Mesothelial cell of epicardium (in vitro differentiated cells): ENCODE measurements at places on chromosomes 12 and 14.

DNA sequence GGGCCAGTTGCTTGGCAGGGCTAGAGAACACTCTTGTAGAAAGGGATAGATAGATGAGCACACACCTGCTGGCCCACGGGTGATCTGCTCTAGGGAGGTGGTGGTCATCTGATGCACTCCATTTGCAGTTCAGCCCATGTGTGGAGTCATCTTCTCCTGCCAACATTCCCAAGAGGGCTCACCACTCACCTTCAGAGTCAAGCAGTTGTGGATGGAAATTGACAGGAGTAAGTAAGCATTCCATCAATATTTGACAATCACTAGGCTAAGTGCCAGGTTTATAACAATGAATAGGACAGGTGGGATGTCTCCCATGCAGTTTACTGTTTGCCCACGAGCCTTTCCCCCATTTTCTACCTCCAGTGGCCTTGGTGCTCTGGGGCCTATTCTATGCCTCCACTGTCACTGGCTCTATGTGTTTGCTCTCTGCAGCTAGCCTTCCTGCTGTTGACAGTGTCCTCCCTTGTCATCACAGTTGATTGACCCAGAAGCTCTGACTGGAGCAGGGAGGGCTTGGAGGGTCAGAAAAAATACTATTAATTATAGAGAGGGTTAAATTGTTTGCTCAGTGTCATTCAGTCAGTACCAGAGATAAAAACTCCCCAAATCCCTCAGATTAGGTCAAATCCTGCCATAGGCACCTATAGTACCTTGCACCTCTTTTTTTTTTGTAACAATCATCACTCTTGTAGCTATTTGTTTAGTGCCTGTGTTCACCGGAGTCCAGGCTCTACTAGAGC is 134.6 kb upstream of the PZP start:
- H3K27ac ChIP-seq = no peak overlapping the region
- H3K4me1 ChIP-seq = peaks cover 12% of the 10 kb centered on the region
- no peak for DNase-seq
- H3K27me3 ChIP-seq = no peaks in the 10 kb centered on the region

GRCh38 chr12:95136598-95136997 is 63.2 kb upstream of the NR2C1 start:
- H3K27ac ChIP-seq = no peak overlapping the region
- H3K27me3 ChIP-seq = no peaks in the 10 kb centered on the region
- DNase-seq = no peak
- no peaks in the 10 kb centered on the region for H3K4me1 ChIP-seq

GRCh38 chr12:12166751-12167150 is 96.0 kb downstream of the BCL2L14 start:
- peaks cover 34% of the 10 kb centered on the region for H3K36me3 ChIP-seq
- H3K27me3 ChIP-seq = no peaks in the 10 kb centered on the region
- H3K27ac ChIP-seq = no peak overlapping the region
- peaks cover 8% of the 10 kb centered on the region for H3K4me1 ChIP-seq

DNA sequence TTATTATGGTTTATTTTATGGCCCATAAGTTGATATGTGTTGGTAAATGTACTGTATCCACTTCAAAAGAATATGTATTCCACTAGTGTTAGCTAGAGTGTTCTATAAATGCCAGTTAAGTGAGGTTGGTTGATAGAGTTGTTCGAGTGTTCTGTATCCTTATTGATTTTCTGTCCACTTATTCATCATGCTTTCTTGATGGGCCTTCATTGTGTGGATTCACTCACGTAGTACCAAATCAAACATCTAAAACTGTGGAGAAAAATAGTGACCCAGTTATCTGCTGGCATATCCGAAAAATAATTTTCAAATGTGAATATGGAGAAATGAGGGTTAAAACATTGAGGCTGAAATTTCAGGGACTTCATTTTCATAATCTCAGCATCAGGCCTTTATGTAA is 230.4 kb downstream of the TRHDE start:
- H3K4me3 ChIP-seq = no peak overlapping the region
- no peak overlapping the region for H3K27ac ChIP-seq
- H3K4me1 ChIP-seq = no peaks in the 10 kb centered on the region
- H3K36me3 ChIP-seq = no peaks in the 10 kb centered on the region

- H3K4me3 ChIP-seq = no peak overlapping the region
- no peak for DNase-seq
- no peaks in the 10 kb centered on the region for H3K36me3 ChIP-seq
- no peak overlapping the region for H3K27ac ChIP-seq
Measured at GRCh38 chr12:18472304-18472703, 211.0 kb downstream of the PIK3C2G start.

DNA sequence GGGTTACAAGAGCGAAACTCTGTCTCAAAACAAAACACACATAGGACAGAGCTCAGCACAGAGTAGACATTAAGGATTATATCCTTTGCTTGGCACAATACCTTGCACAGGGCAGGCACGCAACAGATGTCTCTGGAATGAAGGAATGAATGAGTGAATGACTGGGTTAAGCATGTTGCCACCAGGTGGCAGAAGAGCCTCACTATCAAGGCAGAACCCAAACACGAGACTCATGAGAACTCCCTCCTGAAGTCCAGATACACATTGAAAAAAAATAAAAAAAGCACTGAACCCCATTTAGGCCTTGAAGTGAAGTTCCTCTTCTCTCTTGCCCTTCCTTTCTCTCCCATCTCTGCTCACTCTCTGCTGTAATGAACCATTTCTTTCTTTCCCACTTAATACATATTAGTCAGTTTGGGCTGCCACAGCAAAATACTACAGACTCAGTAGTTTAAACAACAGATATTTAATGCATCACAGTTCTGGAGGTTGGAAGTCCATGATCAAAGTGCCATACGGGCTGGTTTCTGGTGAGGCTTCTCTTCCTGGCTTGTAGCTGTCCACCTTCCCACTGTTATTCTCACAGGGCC is 26.6 kb upstream of the LTA4H start:
- no peak overlapping the region for H3K4me3 ChIP-seq
- peak; percentile 65 for DNase-seq
- no peaks in the 10 kb centered on the region for H3K27me3 ChIP-seq
- peaks cover 3% of the 10 kb centered on the region for H3K4me1 ChIP-seq
- no peaks in the 10 kb centered on the region for H3K36me3 ChIP-seq
- no peak overlapping the region for H3K27ac ChIP-seq

DNA sequence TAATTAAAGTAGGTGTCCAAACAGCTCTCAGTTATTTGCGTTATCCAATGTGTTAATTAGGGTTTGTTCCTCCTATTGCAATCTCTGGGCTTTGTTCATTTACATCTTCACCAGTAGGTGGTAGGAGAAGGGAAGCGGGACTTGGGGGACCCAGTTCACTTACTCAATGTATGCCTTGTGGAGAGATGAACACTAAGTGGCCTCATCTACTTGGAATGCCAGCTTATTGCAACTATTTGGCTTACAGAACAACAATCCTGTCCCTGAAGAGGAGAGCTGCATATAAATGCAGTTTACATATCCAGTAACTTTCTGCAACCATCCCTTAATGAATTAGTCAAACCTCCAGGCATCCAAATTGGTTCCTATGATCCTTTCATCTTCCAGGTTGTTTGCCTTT is 417.1 kb upstream of the CCDC196 start:
- H3K4me3 ChIP-seq = no peak overlapping the region
- H3K27me3 ChIP-seq = peaks cover 5% of the 10 kb centered on the region
- H3K36me3 ChIP-seq = no peaks in the 10 kb centered on the region
- no peak overlapping the region for H3K27ac ChIP-seq
- no peak for DNase-seq
- peaks cover 19% of the 10 kb centered on the region for H3K4me1 ChIP-seq

GRCh38 chr12:91639327-91639726 is 456.7 kb upstream of the DCN start:
- no peak overlapping the region for H3K4me3 ChIP-seq
- DNase-seq = no peak
- H3K4me1 ChIP-seq = no peaks in the 10 kb centered on the region

DNA sequence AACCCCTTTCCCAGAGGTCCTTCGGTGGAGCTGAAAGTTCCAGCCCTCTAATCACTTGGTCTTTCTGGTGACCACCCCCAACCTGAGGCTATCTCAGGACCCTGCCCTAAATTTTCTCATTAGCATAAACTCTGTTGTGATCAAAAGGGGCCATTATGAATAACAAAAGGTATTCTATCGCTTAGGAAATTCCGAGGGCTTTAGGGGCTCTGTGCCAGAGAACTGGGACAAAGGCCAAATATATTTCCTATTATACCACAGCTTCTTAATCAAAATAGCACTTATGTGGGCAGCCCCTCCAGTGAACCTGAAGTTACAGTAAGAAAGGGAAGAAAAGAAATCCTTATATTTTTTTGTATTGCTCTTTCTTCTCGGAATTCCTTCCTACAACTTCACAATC is 125.3 kb upstream of the NPAS3 start:
- no peak overlapping the region for H3K4me3 ChIP-seq
- no peaks in the 10 kb centered on the region for H3K36me3 ChIP-seq
- no peak for DNase-seq

DNA sequence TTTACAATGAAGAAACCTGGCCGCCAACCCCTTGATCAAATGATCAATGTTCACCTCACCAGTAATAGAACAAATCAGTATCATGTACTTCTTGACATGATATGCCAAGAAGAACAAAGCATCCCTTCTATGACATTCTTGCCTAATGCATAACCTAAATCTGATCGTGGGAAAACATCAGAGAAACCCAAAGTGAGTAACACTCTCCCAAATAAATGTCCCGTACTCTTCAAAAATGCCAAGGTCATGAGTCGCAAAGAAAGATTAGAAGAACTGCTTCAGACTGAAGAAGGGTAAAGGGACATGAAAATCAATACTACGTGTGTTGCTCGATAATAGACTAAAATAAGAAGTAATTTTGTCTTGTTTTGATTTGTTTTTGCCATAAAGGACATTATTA is 11.4 kb upstream of the SLC25A3 start:
- H3K4me3 ChIP-seq = no peak overlapping the region
- no peaks in the 10 kb centered on the region for H3K36me3 ChIP-seq
- no peaks in the 10 kb centered on the region for H3K4me1 ChIP-seq
- H3K27me3 ChIP-seq = no peaks in the 10 kb centered on the region
- no peak overlapping the region for H3K27ac ChIP-seq

DNA sequence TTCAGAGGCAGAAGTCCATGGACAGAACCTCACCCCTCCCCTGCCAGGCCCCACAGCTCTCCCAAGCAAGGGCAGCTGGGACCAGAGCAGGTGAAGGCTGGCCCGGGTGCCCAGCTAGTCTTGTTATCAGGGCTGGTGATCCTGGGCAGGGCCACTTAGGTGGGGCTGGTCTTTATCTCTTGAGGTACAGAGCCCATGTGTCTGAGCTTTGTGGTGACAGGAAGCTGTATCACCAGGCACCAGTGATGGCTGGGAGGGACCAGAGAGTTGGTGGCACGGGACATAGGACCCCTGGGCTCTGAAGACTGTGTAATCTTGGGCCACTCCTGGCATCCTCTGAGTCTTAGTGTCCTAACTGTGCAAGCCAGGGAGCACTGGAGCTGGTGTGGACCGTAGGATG is 12.8 kb upstream of the HPD start:
- H3K4me3 ChIP-seq = no peak overlapping the region
- DNase-seq = no peak
- H3K27me3 ChIP-seq = no peaks in the 10 kb centered on the region
- H3K36me3 ChIP-seq = no peaks in the 10 kb centered on the region
- H3K27ac ChIP-seq = no peak overlapping the region

DNA sequence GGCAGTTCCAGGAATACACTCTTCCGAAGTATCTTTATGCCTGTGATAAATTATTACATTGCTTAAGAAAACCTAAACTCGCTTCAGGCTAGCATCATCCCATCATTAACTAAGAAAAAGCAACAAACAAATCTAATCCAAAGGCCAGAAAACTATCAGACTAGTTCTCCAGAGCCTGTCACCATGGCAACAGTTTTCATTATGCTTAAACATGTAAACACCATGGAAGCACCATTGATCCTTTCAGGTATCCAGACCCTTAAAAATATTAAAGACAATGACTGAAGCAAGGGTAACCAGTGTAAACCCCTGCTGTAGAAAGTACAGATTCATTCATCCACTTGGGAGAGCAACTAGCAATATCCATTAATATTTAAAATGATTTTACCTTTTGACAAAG is 9.8 kb downstream of the DAD1 start:
- H3K27ac ChIP-seq = peak overlapping the region; percentile 60
- DNase-seq = no peak
- H3K4me3 ChIP-seq = no peak overlapping the region
- H3K4me1 ChIP-seq = no peaks in the 10 kb centered on the region
